CD4-positive, alpha-beta T cell (primary cell): ENCODE measurements at places on chromosomes 11 and 22.

DNA sequence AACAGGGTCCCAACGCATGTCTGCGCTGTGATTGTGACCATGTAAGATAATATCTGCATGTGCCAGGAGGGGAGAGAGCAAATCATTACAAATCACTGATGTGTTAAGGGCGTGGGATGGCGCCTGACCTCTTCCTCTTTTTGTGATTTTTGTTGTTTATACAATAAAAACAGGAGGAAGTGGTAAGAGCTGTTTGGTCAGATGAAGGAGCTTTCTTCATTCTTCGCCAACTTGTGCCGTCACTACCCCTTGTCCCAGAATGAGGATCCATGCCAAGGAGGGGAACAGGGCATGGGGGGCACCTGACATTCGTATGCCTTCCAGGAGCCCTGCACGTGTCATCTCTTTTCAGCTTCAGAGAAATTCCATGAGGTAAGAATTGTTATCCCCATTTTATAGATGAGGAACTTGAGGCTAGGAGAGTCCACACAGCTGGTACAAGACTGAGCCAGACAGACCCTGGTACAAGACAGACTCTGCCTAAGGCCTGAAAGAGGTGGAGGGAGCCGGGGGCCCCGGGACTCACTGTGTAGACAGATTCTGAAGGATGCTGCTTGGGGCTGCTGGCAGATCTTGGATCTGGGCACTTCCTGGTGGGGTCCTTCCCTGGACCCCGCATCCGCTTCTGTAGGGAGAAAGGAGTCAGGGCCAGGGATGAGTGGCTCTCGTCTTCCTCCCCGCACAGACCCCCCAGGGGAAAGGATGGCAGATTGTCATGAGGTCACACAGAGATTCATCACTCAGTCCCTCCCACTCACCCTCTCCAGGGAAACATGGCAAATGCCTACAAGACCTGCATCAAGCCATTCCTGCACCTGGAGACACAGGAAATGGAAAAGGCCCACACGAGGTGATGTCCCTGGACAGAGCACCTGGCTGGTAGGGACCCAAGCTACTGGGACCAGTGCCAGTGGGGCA is 34.6 kb downstream of the NFAM1 start:
- no peak for DNase-seq

DNA sequence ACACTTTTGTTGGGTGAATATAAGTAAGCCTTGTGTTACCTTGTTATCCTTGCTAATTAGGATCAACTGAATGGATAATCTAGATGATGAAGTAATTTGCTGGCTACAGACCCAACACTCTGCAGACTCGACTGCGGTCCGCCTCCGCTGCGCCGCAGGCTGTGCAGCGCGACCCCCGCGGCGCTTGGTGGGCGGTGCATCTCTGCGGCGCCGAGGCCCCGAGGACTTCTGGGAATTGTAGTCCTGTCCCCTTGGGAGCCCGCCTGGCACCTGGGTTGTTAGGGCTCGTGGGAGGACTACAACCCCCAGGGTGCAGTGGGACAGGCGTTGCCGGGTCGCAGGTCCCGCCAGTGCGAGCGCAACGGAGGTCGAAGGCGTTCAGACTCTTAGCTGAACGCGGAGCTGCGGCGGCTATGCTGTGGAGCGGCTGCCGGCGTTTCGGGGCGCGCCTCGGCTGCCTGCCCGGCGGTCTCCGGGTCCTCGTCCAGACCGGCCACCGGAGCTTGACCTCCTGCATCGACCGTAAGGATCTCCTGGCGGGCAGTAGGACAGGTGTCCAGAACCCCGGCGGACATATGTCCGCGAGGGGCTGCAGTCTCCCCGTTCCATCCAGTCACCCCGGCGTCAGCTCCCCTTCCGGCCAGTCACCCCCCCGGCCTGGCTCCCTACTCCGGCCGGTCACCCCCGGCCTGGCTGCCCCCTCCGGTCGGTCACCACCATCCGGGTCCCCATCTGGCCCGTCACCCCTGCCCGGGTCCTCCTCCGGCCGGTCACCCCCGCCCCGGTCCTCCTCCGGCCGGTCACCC is at the start of the genes ACAD8 and THYN1:
TSS of gene ACAD8 (plus strand) at position 381 of the 806 bp plus-strand sequence. CDS start at position 414, 33 bp downstream.
TSS of gene THYN1 (minus strand) at position 165 of the 806 bp plus-strand sequence. CDS start 470 bp downstream, outside the sequence.
- DNase-seq: peak; percentile 94

GRCh38 chr11:69198891-69199582 is 43.3 kb downstream of the SMIM38 start:
- DNase-seq: no peak

GRCh38 chr11:117859488-117860112 is 16.9 kb downstream of the FXYD6 start:
- no peak for DNase-seq

- DNase-seq: no peak
These were observed 30.9 kb downstream of the ANO1 start for GRCh38 chr11:70109006-70109405.

DNA sequence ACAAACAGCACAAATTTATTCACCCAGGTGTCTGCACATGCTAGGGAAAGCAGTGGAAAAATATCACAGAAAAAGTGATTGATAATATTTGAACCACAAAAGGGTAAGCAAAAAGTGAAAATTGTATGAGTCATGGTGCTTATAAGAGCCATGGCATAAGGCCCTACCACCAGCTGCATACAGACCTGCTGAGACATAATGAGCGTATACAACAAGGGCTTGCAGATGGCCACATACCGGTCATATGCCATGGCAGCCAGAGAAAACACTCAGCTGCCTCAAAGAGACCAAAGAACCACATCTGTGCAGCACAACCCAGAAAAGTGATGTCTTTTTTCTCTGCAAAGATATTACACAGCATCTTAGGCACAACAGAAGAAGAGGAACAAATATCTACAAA is 71.4 kb upstream of the OR9G4 start:
- DNase-seq: no peak

- no peak for DNase-seq
These were observed 45.9 kb upstream of the ARHGAP20 start for GRCh38 chr11:110757962-110758755.

- no peak for DNase-seq
These were observed 228.6 kb downstream of the BRD1 start for GRCh38 chr22:49599039-49599438.

GRCh38 chr11:130611791-130612251 is 163.4 kb downstream of the ADAMTS15 start:
- no peak for DNase-seq

- no peak for DNase-seq
These were observed 19.7 kb downstream of the CDPF1 start for GRCh38 chr22:46230262-46230901.

- DNase-seq: no peak
These were observed 16.5 kb downstream of the MOB2 start for GRCh38 chr11:1469911-1470680.
